ENCODE measurements at places on chromosomes 4 and X. TPM values are rescaled to one million over a fixed set of nuclear protein-coding genes. Genes with fewer than 3 reads are reported as not detected.

TMEM144 gene
- total RNA-seq = 1.2 TPM

CT47A7 gene
- total RNA-seq = not detected

TLR2 gene
- total RNA-seq = 1.8 TPM

PCSK1N gene
- 0.17 TPM for total RNA-seq

ARMCX1 gene
- total RNA-seq = 27.5 TPM

SRPX gene
- 110 TPM for total RNA-seq

RBM46 gene
- total RNA-seq = not detected

PDGFC gene
- 37.5 TPM for total RNA-seq

ARHGEF6 gene
- total RNA-seq = 5.4 TPM

ARHGAP10 gene
- 16.4 TPM for total RNA-seq

NDST4 gene
- total RNA-seq = not detected

RAP1GDS1 gene
- total RNA-seq = 49.3 TPM

ARAP2 gene
- 0.30 TPM for total RNA-seq

GAR1 gene
- total RNA-seq = 10.8 TPM

All from bronchus fibroblast of lung (primary cell).